ENCODE measurements at places on chromosomes 2 and 18.

GRCh38 chr2:9205486-9205885, 1.1 kb upstream of the ASAP2 start:
- no peak for DNase-seq

DNA sequence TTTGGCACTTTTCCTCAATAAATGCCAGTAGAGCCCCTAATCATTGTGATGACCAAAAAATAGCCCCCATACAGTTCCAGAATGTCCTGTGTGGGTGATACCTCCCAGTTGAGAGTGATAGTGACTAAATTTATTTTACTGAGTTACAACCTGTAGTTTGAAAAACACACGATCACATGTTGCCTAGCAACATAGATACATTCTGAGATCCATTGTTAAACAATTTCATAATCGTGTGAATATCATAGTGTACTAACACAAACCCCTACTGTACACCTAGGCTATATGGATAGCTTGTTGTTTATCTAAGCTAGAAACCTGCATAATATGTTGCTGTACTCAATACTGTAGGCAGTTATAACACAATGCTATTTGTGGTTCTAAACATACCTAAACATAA, 30.6 kb downstream of the KCMF1 start:
- DNase-seq = no peak

- DNase-seq = no peak
Observed at GRCh38 chr2:46363535-46364170, 66.4 kb downstream of the EPAS1 start.

DNA sequence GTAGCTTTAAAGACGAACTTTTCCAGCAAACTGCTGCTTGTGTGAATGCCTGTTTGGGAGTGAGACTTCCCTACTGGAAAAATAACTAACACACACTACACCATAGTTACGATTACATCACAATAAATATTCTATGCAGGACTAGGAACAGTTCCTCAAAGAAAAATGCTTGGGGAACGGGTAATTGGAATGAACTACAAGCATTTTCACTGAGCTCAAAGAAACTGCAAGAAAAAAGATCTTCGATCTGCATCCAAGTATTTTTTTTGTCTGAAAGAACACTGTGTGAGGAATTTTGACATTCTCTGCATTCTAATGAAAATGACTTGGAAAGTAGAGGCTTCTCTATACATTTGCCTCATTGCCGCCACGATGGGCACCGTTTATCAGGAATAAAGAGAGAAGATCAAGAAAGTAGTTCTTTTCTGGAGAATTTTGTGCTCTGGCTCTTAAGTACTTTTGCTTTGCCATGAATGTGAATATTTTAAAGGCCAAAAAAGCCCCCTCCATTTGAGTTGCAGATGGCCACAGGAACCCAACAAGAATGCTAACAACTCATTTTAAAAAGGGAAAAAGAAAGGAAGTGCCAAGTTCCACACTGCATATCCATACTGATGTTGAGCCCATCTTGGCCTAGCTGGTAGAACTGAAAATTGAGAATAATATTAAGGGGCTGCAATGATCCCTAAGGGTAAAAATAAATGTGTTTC, 13.6 kb downstream of the LYPD1 start:
- no peak for DNase-seq

- no peak for DNase-seq
Observed at GRCh38 chr2:174617120-174617519, 19.5 kb upstream of the WIPF1 start.

- DNase-seq = no peak
Observed at GRCh38 chr2:176088937-176089842, 3.3 kb upstream of the HOXD13 start.

- no peak for DNase-seq
Observed at GRCh38 chr2:218984239-218985020, 554 bp downstream of the FEV start.

DNA sequence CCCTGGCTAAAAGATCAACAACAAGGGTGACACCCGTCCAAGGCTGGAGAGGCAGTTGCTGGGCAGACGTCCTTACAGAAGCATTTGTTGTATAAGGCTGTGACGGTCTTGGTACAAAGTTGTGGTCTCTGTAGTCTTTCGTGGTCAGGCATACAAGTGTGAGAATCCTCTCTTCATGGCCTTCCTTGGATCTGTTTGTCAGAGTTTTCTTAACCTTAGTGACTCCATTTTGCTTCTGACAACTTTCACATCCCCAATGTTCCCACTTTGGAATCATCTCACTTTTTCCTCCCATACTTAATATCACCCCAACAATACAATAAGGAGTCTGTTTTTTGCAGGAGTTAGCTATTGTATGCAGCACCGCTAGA, 72.7 kb upstream of the ZCCHC2 start:
- no peak for DNase-seq

GRCh38 chr2:64818664-64819060, 164.9 kb upstream of the SERTAD2 start:
- DNase-seq = no peak

DNA sequence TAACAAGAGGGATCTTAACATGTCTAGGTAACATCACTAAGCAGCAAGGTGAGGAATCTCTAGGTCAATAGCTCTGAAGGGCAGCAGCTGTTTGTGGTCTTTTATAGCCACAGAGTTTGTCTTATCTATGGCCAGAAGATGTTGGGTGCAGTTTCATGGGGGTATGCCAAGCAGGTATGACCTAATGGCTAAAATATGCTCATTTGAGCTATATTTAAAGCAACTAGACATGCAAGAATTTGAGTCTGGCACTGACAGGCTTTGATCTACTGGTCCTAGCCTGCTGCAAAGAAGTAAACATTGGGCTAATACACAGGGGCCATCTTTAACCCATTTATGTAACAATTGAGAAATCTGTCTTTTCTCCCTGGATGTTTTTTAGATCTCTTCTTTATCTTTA, 13.9 kb upstream of the UGP2 start:
- DNase-seq = no peak

DNA sequence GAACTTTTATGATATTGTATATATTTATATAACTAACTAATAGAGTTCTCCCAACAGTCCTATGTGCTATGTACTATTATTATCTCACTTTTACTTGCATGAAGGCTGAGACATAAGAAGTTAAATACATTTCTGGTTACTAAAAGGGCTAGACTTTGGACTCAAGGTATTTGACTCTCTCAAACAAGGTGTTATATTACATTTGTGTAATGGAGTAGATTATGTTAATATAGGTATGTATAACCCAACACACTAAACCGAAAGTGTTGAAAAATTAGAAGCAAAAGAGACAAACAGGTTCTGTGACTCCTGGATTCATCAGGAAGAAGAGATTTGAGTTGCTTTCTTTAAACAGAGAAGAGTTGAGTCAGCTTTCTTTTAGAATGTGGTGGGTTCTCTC, 733.6 kb upstream of the ZEB2 start:
- no peak for DNase-seq

GRCh38 chr2:48770181-48770580, 14.7 kb upstream of the LHCGR start:
- no peak for DNase-seq

- DNase-seq = peak; percentile 50
Observed at GRCh38 chr2:63841254-63842022, at the start of gene UGP2. TSS of gene UGP2 (plus strand) at chr2:63841896. CDS start at chr2:63842186, 290 bp downstream.

All from NCI-H1930 (cell line).